ENCODE measurements at places on chromosomes 2 and 18. TPM values are rescaled to one million over a fixed set of nuclear protein-coding genes. Genes with fewer than 3 reads are reported as not detected.

The LCT gene
- total RNA-seq, result not detected

The GNLY gene
- total RNA-seq, result not detected

The ASPRV1 gene
- total RNA-seq, result not detected

The PMS1 gene
- total RNA-seq, result 27.0 TPM

The PSMD14 gene
- 103 TPM for total RNA-seq

The ZEB2 gene
- 129 TPM for total RNA-seq

The C2orf15 gene
- total RNA-seq, result not detected

The METAP1D gene
- total RNA-seq, result 4.0 TPM

The ALKAL2 gene
- total RNA-seq, result 1.3 TPM

The TNS1 gene
- total RNA-seq, result 54.5 TPM

The SERPINB7 gene
- total RNA-seq, result 0.27 TPM

The ASAP2 gene
- total RNA-seq, result 37.1 TPM

The LONRF2 gene
- total RNA-seq, result 1.8 TPM

The DNAJC5G gene
- total RNA-seq, result not detected

The ZNF892 gene
- 4.9 TPM for total RNA-seq

The RNF181 gene
- 213 TPM for total RNA-seq

The ZNF396 gene
- total RNA-seq, result 2.0 TPM

The ATOH8 gene
- total RNA-seq, result 17.0 TPM

The RFX8 gene
- 24.1 TPM for total RNA-seq

The FHOD3 gene
- 3.0 TPM for total RNA-seq

The DSC3 gene
- 0.09 TPM for total RNA-seq

The HOXD11 gene
- total RNA-seq, result not detected

The SPDYA gene
- total RNA-seq, result 6.5 TPM

The CFAP65 gene
- total RNA-seq, result not detected

The ING5 gene
- total RNA-seq, result 29.2 TPM

The REG1B gene
- not detected for total RNA-seq

The ANKRD29 gene
- 6.1 TPM for total RNA-seq

The CHRNA1 gene
- not detected for total RNA-seq

The SERPINB10 gene
- not detected for total RNA-seq

The GKN1 gene
- not detected for total RNA-seq

The CXCR2 gene
- total RNA-seq, result not detected

The GPAT2 gene
- 10.2 TPM for total RNA-seq

The PID1 gene
- total RNA-seq, result 13.0 TPM

The VSNL1 gene
- 0.90 TPM for total RNA-seq

The GALR1 gene
- not detected for total RNA-seq

The INO80D gene
- total RNA-seq, result 12.0 TPM

The TEKT4 gene
- not detected for total RNA-seq

The DSG1 gene
- not detected for total RNA-seq

The CNGA3 gene
- total RNA-seq, result 0.18 TPM

The TP53I3 gene
- 22.3 TPM for total RNA-seq

The UGT1A4 gene
- total RNA-seq, result not detected

The APCDD1 gene
- 0.09 TPM for total RNA-seq

The ASIC4 gene
- not detected for total RNA-seq

The LRRTM4 gene
- total RNA-seq, result 1.5 TPM

The ST8SIA3 gene
- total RNA-seq, result 0.08 TPM

The CCT4 gene
- 145 TPM for total RNA-seq

The NR4A2 gene
- total RNA-seq, result 0.41 TPM

The AQP12B gene
- total RNA-seq, result not detected

The DUSP19 gene
- 4.8 TPM for total RNA-seq

The HRH4 gene
- total RNA-seq, result under 0.01 TPM

The DOK6 gene
- total RNA-seq, result 2.1 TPM

The WDR12 gene
- total RNA-seq, result 28.1 TPM

The AFTPH gene
- 23.6 TPM for total RNA-seq

The ITGB6 gene
- not detected for total RNA-seq

The MC5R gene
- not detected for total RNA-seq

The BOK gene
- total RNA-seq, result 15.3 TPM

The MRPS5 gene
- 30.4 TPM for total RNA-seq

The MALL gene
- total RNA-seq, result 442 TPM

The STPG4 gene
- not detected for total RNA-seq

Data from fibroblast of the aortic adventitia (primary cell).